ENCODE measurements at places on chromosomes 16 and 17.

DNA sequence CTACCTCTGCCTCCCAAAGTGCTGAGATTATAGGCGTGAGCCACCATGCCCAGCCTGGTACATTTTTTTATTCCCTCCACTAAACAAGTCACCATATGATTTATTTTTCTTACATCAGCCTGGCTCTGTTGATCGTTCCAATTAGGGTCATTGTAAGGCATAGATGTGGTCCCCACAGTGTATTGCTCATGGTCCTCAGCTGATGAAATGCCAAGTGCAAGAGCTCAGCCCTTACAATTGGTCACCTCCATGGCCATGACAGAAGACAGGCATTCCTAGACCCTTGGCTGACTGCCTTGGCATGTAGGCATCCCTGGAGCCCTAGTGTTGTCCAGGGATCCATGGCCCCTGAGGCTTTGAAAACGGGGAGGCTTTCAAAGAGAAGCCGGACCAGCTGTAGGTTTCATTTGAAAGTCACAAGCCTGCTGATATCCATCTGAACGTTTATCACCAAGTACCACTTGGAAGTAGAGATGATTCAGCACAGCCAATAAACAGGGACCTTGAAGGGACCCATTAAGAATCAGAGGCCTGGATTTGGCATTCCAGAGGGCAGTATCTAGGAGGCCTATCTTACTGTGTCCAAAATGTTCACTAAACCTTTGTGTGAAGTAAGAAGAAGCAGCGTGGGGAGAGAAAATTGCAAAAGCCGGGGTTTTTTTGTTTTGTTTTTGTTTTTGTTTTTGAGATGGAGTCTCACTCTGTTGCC is 20.6 kb upstream of the PRKCA start:
- no peak for DNase-seq

DNA sequence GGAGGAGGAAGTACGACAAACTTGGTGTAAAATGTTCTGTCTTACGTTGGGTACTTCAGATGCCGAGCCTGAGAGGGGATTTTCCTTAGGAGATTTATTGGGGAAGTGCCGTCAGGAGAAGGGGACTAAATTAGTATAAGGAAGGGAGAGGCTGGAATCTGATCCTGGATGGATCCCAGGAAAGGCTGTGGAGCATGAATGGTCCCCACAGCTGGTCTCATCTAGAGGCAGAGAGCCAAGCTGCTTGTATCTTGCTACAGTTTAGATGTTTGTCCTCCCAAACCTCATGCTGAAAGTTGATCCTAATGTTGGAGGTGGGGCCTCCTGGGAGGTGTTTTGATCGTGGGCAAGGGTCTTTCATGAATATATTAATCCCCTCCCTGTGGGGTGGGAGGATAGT is 798.4 kb upstream of the EEF2KMT start:
- no peak for DNase-seq

DNA sequence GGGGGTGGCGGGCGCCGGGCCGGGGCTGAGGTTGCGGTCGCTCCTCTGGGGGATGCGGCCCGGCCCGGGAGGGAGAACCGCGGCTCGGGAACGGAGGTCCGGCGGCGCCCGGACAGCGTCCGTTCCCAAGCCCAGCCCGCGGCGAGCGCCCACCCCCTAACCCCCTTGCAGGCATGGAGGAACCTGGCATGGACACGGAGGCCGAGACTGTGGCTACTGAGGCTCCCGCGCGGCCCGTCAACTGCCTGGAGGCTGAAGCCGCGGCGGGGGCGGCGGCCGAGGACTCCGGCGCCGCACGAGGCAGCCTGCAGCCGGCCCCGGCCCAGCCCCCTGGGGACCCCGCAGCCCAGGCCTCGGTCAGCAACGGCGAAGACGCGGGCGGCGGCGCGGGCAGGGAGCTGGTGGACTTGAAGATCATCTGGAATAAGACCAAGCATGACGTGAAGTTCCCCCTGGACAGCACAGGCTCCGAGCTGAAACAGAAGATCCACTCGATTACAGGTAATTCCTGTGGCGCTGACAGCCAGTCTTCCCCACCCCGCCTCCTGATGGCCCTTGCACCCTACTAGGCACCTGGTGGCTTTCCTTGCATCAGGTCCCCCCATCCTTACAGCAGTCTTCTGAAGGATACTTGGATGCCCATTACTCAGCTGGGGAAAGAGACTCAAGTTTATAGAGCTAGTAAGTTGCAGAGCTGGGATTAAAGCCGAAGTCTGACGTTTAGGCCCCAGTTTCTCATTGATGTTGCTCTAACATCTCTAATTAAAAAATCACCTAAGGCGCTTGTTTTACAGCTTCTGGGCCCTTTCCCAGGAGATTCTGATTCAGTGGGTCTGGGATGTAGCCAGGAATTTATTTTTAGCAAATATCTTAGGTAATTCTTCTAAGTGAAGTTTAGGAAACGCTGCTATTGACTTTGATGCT is 514 bp downstream of the UBFD1 start:
- DNase-seq: peak; percentile 25

DNA sequence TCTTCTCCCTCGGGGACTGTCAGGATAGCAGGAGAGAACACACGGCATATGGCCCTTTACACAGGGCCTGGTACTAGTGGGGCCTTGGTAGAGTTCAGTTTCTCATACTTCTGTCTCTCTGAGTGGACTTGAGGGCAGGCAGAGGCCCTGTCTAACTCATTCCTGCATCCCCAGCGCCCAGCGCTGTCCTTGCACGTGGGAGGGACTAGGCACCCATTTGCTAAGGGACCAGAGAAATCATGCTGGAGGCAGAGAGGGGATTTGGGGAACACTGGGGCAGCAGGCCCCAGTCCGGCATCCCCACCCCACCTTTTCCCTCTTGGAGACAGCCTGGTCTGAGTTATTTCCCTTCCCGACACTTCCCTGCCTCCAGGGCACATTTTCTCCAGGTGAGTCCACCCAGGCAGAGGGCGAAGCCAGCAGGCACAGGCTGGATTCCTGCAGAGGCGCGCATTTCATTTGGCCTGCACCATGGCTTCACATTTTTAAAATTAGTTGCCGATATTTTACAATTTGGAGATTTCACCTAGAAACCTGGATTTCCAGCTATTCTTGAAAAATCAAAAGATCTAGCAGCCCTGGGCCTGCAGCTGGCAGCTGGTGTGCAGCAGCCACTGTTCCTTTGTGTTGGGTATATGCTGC is 9.7 kb upstream of the NKD1 start:
- no peak for DNase-seq

- no peak for DNase-seq
Observed at GRCh38 chr17:13813347-13814240, 211.9 kb upstream of the HS3ST3A1 start.
